T47D (cell line): ENCODE measurements at places on chromosomes 5 and 9.

DNA sequence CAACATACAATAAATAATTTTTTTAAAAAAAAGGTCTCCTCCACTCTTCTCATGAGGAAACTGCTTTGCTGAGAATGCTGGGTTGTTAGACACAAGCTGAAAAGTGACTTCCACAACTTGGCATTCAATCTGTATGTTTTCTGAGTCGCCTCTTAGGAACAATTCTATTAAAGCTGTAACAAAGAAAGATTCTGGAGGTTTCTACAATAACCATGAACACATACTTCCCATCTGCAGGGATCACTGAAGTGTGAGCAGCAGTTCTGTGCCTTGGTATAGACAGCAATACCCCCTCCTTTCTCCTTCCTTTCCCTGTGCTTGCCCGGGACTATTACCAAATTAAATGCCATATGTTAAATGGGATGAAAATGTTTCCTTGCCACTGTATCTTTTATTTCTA lies 1.5 kb downstream of the DIRAS2 start:
- DNase-seq, result no peak

GRCh38 chr9:93651521-93651950 lies 75.2 kb downstream of the PHF2 start:
- no peak for DNase-seq

GRCh38 chr9:87148331-87149104 lies 201.2 kb upstream of the GAS1 start:
- DNase-seq, result peak; percentile 33

GRCh38 chr9:91187965-91188344 lies 173.8 kb downstream of the AUH start:
- no peak for DNase-seq

DNA sequence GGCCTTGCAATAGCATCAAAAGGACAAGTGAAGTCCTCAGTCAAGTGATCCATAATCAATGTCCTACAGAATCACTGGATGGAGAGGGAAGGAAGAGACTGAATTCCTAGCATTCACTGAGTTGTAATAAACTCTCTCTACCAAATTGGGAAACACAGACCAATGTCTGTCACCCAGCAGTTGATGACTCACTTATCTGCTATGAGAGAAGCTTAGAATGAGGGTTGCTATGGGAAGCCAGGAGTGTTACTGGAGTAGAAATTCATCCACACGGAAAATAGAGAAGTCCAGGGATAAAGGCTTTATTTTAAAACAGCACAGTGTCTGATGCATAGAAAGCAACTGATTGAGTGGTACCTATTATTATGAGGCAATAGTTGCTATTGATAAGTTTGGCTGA lies 407.4 kb downstream of the BRINP1 start:
- no peak for DNase-seq

- no peak for DNase-seq
Measured at GRCh38 chr5:175384724-175385552, 59.0 kb downstream of the DRD1 start.
